Esophagus mucosa (tissue), 1 donor: ENCODE measurements at places on chromosomes 4 and X. TPM values are rescaled to one million over a fixed set of nuclear protein-coding genes. Genes with fewer than 3 reads are reported as not detected.

Gene ARR3
- not detected for total RNA-seq

Gene FAT1
- 86.4 TPM for total RNA-seq

DNA sequence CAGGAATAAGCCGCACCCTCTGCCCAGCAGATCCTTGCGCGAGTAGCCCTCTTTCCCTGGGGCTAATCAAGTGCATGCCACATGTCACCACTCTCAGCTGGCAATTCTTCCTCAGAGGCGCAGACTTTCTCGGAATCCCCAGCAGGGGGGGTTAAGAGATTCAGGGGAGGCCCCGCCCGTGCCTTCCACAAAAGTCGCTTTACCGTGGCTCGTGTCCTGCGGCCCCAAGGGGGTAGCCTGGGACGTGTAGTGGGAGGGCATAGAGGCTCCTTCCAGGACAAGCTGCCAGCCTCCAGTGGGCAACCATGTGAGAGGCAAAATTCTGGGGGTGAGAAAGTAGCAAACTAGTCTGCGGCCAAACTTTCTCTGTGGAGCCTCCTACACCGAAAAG lies 652 bp downstream of the SRPX start:
- ATAC-seq = peak; percentile 26

- no peak for ATAC-seq
Measured at GRCh38 chrX:74344280-74344622, 40.3 kb downstream of the ZCCHC13 start.

GRCh38 chr4:145507636-145508035 lies 26.0 kb downstream of the SMAD1 start:
- peak; percentile 96 for ATAC-seq
